ENCODE measurements at places on chromosomes 13 and 19. TPM values are rescaled to one million over a fixed set of nuclear protein-coding genes. Genes with fewer than 3 reads are reported as not detected.

The PABPC3 gene
- 0.39 TPM for total RNA-seq

The GRWD1 gene
- total RNA-seq, result 77.6 TPM

The LILRA2 gene
- total RNA-seq, result not detected

The GAPDHS gene
- not detected for total RNA-seq

The CGB5 gene
- total RNA-seq, result not detected

GRCh38 chr19:48540110-48540509 is 11.9 kb upstream of the SULT2B1 start:
- H3K36me3 ChIP-seq, result no peaks in the 10 kb centered on the region
- no peaks in the 10 kb centered on the region for H3K4me1 ChIP-seq
- no peak overlapping the region for H3K27ac ChIP-seq
- no peaks in the 10 kb centered on the region for H3K27me3 ChIP-seq
- no peak for DNase-seq

DNA sequence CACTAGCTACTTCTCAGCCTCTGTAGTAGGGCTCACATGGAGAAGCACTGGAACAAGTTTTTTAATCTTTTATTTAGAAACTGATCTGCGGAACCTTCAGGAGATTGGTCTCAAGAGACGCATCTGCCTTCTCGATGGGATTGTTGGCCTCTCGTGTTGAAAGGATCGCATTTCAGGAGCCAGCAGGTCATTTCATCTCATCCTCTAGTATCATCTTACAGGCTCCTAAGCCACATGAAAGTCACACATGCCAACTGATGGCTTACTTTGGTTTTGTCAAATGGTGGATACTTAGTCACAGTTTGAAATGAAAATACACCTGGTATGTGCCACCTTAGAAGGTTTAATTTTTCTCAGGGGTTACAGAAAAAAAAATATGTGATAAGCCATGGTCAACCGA is 1703.6 kb downstream of the EFNB2 start:
- H3K4me1 ChIP-seq, result no peaks in the 10 kb centered on the region
- H3K27ac ChIP-seq, result no peak overlapping the region
- no peak for DNase-seq
- H3K36me3 ChIP-seq, result no peaks in the 10 kb centered on the region
- no peak overlapping the region for H3K4me3 ChIP-seq
- peaks cover 2% of the 10 kb centered on the region for H3K27me3 ChIP-seq

GRCh38 chr13:39918620-39919236 is 263.3 kb downstream of the COG6 start:
- H3K4me1 ChIP-seq, result peaks cover 23% of the 10 kb centered on the region
- peaks cover 2% of the 10 kb centered on the region for H3K27me3 ChIP-seq
- H3K27ac ChIP-seq, result no peak overlapping the region
- no peak overlapping the region for H3K4me3 ChIP-seq
- no peaks in the 10 kb centered on the region for H3K36me3 ChIP-seq

DNA sequence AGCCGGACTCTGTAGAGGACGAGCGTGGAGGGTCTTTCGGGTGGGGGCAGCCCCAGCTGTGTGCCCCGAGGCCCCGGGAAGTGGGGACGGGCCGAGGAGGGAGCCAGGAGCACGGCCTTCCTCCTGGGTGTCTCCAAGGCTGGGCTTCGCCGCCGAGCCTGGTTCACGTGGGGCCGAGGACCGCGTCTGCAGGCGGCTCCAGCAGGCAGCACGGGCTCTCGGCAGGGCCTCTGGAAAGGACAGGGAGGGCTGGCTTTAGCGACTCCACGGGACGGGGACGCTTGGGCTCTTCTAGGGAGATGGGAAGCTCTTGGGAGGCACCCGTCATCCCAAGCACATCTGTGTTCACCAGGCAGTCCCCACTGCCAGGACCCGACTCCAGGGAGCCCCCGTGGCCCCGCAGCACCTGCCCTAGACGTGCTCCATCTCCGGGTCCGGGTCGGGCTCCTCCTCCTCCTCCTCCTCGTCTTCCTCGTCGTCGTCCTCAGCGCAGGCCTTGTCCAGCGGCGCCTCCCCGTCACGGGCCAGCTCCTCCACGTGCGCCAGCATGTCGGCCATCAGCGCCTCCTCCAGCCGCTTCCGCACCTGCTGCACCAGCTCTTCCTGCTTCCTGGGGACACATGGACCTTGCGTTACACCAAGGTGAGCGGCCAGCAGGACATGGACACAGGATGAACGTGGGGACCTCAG is 9.9 kb upstream of the MEX3D start:
- no peaks in the 10 kb centered on the region for H3K27me3 ChIP-seq
- H3K4me1 ChIP-seq, result no peaks in the 10 kb centered on the region
- no peak overlapping the region for H3K4me3 ChIP-seq

DNA sequence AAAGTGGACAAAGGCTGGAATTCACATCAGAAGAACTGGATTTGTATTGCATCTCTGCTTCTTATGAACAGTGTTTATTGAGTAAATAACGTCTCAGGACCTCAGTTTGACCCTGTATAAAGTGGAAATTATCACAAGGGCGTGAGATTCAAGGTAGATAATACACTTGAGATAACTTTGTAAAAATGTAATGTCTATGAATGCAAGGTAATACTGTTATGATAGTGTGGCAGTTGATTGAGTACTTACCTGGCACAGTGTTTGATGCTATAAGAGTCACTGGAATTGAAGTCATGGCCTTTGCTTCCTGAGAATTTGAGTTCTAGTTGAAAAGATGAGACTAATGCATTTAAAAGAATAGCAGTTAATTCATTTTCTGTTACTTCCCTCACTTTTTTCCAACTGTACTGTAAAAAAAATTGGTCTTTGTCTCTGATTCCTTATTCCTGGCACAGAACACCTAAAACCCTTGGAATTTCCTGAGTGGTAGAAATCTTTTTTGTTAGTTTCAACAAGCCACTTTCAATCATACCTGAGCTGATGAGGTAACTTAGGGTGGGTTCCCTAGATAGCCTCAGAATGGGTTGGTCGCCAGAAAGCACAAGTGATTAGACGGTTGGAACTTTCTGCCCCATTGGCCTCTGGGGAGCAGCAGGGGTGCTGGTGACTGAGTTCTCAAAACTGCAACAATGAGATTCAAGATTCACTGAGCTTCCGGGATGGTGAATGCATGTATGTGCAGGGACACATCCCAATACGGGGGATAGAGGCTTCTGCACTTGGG is 6.4 kb upstream of the XPO4 start:
- no peaks in the 10 kb centered on the region for H3K36me3 ChIP-seq
- H3K4me3 ChIP-seq, result no peak overlapping the region

DNA sequence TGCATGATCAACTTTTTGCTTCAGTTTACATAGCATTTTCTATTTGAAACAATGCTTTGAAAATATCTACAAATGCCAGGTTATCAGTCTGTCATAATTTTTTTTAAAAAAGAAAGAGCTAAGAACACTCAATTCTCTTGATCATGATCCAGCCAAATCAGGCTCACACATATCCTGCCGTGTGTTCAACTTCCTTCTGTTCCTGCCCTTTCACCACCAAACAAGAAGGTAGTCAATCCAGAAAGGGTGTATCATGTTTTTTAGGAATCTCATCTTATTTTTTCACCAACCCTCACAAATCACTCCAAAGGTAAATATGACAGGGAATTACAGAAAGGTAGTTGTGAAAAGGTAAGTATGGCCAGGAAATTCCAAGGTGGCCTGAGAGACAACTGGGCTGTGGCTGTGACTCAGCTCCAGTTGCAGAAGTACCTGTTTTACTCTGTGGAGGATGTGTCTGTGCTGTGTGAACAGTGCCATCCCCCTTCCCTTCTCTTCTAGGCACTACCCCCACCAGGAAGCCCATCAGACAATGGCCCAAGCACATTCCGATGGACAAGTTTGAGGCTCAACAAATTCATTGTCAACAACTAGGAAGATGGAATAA is 138.8 kb upstream of the GJB6 start:
- DNase-seq, result no peak
- H3K4me1 ChIP-seq, result peaks cover 6% of the 10 kb centered on the region
- no peaks in the 10 kb centered on the region for H3K36me3 ChIP-seq

GRCh38 chr13:23105051-23105450 is 75.7 kb upstream of the SGCG start:
- DNase-seq, result no peak
- H3K27ac ChIP-seq, result no peak overlapping the region
- H3K36me3 ChIP-seq, result no peaks in the 10 kb centered on the region
- no peaks in the 10 kb centered on the region for H3K27me3 ChIP-seq
- no peaks in the 10 kb centered on the region for H3K4me1 ChIP-seq

DNA sequence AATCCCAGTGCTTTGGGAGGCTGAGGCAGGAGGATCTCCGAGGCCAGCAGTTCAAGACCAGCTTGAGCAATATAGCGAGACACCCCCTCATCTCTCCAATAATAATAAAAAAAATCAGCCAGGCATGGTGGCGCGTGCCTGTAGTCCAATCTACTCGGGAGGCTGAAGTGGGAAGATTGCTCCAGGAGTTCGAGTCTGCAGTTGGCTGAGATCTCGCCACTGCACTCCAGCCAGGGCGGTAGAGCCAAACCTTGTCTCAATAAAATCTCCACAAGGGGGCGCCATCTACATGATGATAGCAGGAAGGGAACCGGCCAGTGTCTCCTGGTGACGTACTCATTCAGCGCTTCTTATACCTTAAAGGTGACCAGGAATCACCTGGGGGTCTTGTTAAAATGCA is 13.6 kb upstream of the C5AR1 start:
- H3K36me3 ChIP-seq, result no peaks in the 10 kb centered on the region
- no peaks in the 10 kb centered on the region for H3K27me3 ChIP-seq
- no peak overlapping the region for H3K4me3 ChIP-seq
- peaks cover 5% of the 10 kb centered on the region for H3K4me1 ChIP-seq
- H3K27ac ChIP-seq, result no peak overlapping the region

- H3K27me3 ChIP-seq, result no peaks in the 10 kb centered on the region
- no peaks in the 10 kb centered on the region for H3K36me3 ChIP-seq
- no peaks in the 10 kb centered on the region for H3K4me1 ChIP-seq
- H3K27ac ChIP-seq, result no peak overlapping the region
These were observed 1131.7 kb downstream of the SLITRK5 start for GRCh38 chr13:88802886-88803285.

DNA sequence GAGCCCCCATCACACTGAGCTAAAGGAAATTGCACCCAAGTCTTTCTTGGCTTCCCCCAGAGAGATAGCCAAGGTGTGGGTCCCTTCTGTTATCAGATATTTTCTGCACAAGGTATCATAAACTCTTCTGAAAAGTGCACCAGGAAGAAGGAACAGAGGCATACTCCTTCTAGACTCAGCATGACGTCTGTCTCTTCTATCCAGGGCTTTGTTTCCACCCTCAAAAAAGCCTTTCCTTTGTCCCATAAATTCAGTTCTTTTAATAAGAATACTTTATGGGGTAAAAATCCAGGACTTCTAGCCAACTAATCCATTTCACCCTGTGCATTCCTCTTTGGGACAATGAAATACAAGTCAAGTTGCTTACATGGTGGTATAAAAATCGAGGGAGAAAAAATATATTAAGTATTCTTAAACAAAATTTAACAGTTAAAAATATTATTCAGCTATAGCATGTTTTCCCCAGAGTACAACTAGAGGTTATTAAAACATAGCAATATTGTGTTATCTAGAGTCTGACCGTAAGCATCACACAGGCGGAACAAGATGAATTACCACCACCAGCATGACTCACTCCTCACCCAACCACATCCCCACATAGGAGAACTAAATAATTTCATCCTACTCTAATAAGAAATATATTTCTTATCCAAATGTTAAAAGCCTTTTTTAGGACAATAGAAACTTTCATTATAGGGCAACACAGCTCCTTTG is 79.9 kb upstream of the GPC6 start:
- no peak overlapping the region for H3K27ac ChIP-seq
- H3K36me3 ChIP-seq, result no peaks in the 10 kb centered on the region
- H3K4me1 ChIP-seq, result no peaks in the 10 kb centered on the region

- H3K4me3 ChIP-seq, result peak overlapping the region; percentile 80
- H3K27ac ChIP-seq, result peak overlapping the region; percentile 62
- no peaks in the 10 kb centered on the region for H3K27me3 ChIP-seq
- H3K36me3 ChIP-seq, result peaks cover 8% of the 10 kb centered on the region
These were observed 1.2 kb downstream of the ZSWIM4 start for GRCh38 chr19:13796301-13797057.

GRCh38 chr13:23321535-23322241 is 111.8 kb downstream of the SACS start:
- peaks cover 48% of the 10 kb centered on the region for H3K4me1 ChIP-seq
- H3K36me3 ChIP-seq, result no peaks in the 10 kb centered on the region
- H3K4me3 ChIP-seq, result peak overlapping the region; percentile 37

GRCh38 chr13:38899571-38899970 is 91.1 kb downstream of the STOML3 start:
- H3K36me3 ChIP-seq, result no peaks in the 10 kb centered on the region
- H3K27me3 ChIP-seq, result no peaks in the 10 kb centered on the region
- no peak overlapping the region for H3K4me3 ChIP-seq

DNA sequence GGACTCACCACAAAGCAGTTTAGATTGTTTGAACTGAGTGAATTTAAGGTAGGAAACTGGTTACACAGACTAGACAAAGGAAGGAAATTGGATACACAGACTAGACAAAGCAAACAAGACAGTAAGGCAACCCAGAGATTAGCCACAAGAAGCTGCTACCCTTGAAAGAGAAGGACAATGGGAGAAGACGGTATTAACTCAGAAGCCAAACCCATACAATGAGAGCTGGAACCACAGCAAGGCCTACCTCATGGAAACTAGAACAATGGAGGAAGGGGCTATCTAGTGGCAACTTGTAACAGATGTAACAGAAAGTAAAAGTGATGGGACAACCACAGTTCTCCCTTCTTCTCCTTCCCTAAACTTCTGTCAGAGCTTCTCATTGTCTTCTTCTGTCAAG is 410.9 kb upstream of the SPRY2 start:
- H3K27ac ChIP-seq, result no peak overlapping the region
- no peak for DNase-seq
- H3K27me3 ChIP-seq, result no peaks in the 10 kb centered on the region
- H3K4me3 ChIP-seq, result no peak overlapping the region

- no peaks in the 10 kb centered on the region for H3K4me1 ChIP-seq
- peaks cover 51% of the 10 kb centered on the region for H3K36me3 ChIP-seq
- no peak overlapping the region for H3K27ac ChIP-seq
- H3K27me3 ChIP-seq, result no peaks in the 10 kb centered on the region
- no peak overlapping the region for H3K4me3 ChIP-seq
These were observed 26.0 kb downstream of the C19orf47 start for GRCh38 chr19:40322271-40322610.
